Amniotic epithelial cell (primary cell): ENCODE measurements at places on chromosomes 1 and 21.

GRCh38 chr1:57770772-57771171 is 346.9 kb upstream of the DAB1 start:
- no peak for DNase-seq

DNA sequence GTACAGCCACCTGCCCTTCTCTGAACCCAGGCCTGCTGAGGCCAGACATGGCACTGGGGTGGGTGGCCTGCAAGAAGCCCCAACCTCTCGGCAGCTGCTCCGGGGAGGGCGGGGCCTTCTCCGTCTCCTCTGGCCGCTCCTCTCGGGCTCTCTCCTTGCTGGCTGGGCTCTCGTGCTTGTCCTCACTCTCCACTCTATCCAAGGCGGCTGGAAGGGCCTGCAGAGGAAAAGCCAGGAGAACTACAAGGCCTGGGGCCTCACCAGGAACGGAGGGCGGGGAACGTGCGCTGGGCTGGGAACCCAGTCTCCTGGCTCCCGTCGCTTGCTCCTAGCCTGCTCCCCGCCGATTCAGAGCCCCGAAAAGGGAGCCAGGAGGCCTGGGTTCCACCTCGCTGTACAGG is 59.1 kb downstream of the CHD5 start:
- no peak for DNase-seq

DNA sequence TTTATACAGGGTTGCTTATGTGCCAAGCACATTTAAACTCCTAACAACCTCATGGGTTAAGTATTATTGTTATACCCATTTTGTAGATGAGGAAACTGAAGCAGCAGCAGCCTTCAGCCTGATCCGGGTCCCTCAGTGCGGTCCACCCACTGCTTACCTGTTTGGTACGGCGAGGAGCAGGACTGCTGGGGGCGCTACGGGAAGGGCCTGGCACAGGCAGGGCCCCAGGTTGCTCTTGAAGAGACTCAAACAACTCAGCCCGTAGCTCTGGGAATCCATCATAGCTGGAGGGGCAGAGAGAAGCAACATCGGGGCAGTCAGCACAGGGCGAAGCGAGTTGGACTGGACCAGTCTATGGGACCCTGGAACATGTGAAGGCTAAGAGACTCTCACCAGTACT is 9.2 kb downstream of the DENND4B start:
- DNase-seq = no peak

DNA sequence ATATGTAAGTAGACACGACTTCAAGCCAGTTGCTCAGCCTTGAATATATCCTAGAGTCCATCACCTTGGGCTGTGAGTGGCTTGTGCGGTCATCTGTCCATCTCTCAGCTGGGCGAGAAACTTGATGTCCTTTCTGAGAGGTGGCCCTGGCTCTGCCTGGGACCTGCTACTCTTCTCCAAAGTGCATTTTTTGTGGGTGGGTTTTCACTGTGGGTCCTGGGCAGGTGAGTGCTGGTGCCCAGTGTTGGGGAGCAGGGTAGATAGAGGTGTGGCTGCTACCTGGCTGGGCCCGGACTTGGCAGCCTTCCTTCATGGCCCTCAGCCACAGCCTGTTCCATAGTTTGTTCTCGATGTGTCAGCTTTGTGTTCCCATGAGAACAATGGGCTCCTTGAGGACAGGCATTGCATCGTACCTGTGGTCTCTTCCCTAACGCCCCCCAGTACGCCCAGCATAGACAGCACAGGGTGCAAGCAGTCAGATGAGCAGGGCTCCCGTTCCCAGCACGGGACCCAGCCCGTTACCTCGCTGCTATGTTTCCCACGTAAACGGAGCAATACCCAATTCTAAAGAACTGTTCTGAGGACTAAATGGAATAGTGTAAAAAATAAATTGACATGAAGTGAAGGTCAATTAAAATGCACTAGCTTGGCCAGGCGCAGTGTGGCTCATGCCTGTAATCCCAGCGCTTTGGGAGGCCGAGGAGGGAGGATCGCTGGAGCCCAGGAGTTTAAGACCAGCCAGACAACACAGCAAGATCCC is 877 bp upstream of the SLX9 start:
- no peak for DNase-seq

- DNase-seq = no peak
Measured at GRCh38 chr1:72435025-72435424, 152.7 kb upstream of the NEGR1 start.

DNA sequence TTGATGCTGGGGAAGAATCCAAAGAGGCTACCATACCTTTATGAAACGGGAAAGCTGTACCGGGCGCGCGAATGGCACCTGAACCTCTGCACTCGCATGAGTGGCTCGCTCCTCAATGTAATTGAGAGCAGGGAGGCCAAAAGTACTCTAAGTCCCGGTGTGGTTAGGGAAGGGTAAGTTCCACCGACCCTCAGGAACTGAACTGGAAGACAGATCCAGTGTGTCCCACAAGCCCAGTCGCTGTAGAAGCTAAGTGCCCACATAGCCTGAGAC is 1.0 kb downstream of the GATAD2B start:
- no peak for DNase-seq

- no peak for DNase-seq
Measured at GRCh38 chr1:221795380-221795779, 53.5 kb upstream of the DUSP10 start.

GRCh38 chr1:109392037-109392787 is 5.5 kb downstream of the SORT1 start:
- DNase-seq = no peak
